ENCODE measurements at places on chromosomes 2 and 18.

DNA sequence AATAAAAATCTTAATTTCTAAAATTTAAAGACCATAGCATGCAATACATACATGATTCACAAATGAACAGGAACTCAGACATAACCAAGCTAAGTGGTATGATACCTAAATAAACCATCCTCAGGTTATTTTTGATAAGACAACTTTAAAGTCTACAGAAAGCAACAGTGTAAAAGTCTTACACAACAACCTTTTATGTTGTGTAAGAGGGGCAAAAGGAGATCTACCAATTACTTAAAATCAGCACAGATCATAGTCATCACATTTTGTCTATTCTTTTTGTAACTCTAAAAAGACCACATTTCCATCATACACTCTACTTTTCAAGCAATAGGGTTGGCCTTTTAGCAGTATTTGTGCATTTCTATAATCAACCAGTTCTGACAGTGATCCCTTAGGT lies 16.3 kb downstream of the SP3 start:
- DNase-seq, result no peak

GRCh38 chr2:99382143-99382542 lies 45.0 kb downstream of the EIF5B start:
- no peak for DNase-seq

- DNase-seq, result no peak
Measured at GRCh38 chr2:42794271-42795046, 2.1 kb upstream of the HAAO start.

GRCh38 chr18:44654573-44654972 lies 26.1 kb upstream of the SETBP1 start:
- DNase-seq, result no peak

GRCh38 chr2:178277741-178278197 lies 83.5 kb downstream of the OSBPL6 start:
- DNase-seq, result no peak

DNA sequence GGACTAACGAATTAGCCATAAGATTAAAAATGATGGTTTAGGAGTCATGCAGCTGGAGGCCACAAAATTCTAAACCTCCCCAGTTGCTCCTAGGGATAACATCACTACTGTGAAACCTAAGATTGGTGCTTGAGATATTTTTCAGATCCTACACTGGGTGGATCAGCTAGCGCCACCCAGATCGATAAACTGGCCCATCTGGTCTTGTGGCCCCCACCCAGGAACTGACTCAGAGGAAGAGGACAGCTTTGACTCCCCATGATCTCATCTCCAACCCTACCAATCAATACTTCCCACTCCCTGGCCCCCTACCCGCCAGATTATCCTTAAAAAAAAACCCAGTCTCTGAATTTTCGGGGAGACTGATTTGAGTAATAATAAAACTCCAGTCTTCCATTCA lies 5.5 kb downstream of the GALNT14 start:
- DNase-seq, result no peak

GRCh38 chr2:18987592-18988073 lies 370.8 kb downstream of the OSR1 start:
- DNase-seq, result no peak

DNA sequence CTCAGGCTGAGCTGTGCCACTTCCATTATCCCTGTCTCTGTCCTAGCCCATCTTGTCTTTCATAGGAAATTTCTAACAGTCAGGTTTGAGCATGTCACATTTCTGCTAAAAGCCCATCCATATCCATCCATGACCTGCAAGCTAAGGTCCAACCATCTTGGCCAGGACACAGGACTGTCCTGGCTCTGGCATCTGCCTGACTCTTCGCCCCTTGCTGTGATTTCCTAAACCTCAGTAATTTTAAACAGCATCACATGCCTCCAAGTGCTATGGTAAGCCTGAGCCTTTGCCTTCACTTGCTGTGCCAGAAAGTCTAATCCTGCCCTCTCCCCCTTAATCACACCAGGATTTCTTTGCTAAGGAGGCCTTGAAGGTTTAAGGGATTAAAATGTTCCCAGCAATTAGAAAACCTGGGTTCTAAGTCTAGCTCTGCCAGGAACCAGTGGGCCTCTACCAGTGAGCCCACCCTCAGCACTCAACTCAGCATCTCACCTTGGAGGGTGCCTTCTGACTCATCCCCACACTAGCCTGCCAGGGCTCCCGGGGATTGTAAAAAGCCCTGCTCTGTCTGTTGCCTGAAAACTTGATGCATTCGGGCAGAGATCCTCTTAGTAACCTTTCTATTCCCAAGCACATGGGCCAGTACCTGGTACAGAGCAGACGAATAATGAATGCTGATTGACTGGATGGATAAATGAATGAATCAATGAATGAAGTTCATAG lies 411.0 kb downstream of the LRATD1 start:
- no peak for DNase-seq

GRCh38 chr2:103008586-103008985 lies 246.8 kb downstream of the TMEM182 start:
- no peak for DNase-seq

- DNase-seq, result no peak
Measured at GRCh38 chr2:239873656-239874635, 151.2 kb downstream of the NDUFA10 start.

DNA sequence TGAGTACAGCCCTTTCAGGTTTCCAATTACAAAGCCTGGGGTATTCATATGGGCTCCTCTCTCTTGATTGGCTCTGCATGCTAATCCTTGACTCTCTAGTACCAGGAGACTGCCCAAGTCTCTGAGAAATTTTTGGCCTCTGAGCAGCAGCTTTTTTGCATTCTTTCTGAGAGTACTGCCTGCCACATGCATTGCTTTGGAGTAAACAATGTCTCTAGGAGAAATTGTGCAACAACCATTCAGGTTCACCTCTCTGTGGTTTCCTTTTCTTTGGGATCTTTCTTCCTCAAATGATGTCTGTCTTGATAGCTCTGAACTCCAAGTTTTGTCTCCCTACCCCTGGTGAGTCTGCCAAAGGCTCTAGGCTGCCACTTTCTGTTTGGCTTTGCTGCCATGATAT lies 115.8 kb upstream of the SETBP1 start:
- no peak for DNase-seq

GRCh38 chr2:74702001-74702715 lies 48.1 kb downstream of the SEMA4F start:
- DNase-seq, result no peak

DNA sequence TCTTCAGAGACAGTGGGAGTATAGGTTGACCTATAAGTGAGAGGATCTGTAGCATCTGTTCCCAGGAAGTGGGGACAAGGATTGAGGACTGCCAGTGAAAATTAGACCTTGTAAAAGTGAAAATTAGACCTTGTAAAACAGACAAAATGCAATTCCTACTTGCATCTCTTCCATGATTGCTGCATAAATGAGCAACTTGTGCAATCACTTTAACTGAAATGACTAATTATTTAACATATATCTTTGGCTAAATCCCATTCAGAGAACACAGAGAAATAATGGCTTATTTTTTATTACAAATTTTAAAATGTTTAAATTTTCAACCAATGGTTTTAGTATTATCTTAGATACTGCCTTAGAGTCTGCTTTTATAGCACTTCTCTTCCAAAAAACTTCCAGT lies 67.2 kb upstream of the NABP1 start:
- no peak for DNase-seq

GRCh38 chr18:26121476-26121875 lies 12.2 kb upstream of the PSMA8 start:
- DNase-seq, result no peak

DNA sequence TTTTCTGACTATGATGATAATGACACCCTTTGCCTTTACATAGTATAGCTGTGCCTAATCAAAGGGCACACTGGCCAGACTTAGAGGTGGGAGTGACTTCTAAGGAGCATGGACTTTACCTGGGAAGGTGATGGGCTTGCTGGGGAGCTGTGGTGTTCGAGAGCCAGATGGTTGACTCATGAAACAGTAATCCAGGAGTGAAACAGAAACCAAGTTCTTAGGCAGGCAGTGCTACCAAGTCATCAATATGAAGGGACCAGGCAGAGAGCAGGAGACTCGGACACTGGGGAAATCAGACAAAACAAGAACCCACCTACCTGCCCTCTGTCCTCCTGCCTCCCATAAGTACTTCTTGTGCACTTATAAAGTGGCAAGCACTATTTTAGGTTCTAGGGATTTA lies 430.4 kb downstream of the DLGAP1 start:
- DNase-seq, result no peak

- no peak for DNase-seq
Measured at GRCh38 chr2:231752061-231752460, 29.0 kb downstream of the PDE6D start.

GRCh38 chr2:8543060-8543382 lies 138.8 kb upstream of the ID2 start:
- DNase-seq, result no peak

DNA sequence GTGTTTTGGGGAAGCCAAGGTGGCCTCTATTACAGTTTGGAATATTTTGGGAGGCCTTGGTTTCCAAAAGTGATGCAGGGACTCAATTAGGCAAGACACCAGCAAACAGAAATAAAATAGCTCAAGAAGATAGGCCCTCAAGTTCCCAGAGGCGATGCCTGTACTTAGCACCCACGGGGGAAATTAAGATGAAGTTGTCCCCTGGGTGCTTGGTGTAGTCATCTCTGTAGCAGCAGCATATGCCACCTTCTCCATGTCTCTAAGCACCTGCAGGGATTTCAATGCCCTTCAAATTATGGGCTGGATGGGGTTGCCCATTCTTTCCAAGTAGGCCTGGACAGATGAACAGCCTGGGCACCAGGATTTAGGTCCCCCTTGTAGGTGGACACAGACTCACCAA lies 185.0 kb downstream of the CTIF start:
- DNase-seq, result no peak

- no peak for DNase-seq
Measured at GRCh38 chr2:201223089-201224073, 37.0 kb upstream of the CASP8 start.

DNA sequence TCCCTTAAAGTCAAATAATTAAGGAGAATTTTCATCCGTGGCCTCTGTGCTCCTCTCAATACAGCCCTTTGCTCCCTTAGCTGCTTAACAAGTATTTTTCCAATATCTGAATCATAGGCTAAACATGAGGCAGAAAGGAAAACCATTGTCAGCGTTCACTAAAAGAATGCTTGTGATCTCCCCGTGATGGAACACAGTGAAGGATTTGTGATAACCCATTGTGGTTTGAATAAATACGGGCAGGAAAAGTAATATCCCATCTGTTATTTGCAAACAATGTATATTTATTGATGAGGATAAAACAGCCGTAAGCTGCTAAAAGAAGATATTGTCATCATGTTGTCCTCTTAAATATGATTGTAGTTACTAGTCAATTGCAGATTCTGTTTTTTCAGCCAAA lies 258.1 kb downstream of the NAPG start:
- no peak for DNase-seq

GRCh38 chr2:85920810-85921545 lies 32.2 kb upstream of the ST3GAL5 start:
- DNase-seq, result no peak

DNA sequence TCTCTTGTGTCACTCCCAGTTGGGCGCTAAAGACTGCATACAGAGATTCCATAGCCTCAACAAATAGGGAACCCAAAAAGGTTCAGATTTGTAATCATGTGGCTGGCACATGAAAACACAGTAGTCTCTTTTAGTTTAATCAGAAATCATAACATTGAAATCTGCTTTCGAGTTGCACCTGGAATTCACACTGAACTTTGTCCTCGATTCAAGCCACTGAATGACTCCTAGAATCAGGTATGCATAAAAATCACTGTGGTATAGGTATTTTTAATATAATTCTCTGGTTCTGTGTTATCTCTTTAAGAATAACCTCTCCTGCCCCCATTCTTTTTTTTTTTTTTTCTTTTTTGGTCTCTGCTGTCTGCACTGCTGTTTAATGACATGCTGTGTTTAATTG lies 150.2 kb downstream of the KCNH7 start:
- no peak for DNase-seq

DNA sequence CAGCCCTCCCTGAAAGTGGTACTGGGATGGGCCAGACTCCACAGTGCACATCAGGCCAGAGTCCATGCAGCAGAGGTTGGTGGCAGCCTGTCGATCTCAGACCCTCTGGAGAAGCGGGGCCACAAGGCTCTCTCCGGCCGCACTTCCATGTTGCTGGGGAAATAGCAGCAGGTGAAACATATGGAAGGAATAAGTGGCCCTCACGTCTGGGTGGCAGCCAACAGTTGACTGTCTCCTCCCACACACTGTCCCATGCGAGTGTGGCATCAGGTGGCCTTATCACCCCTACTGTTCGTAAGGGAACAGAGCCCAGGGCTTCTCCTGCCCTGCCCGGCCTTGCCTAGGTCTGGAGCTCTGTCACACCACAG lies 58.1 kb upstream of the FOSL2 start:
- no peak for DNase-seq

DNA sequence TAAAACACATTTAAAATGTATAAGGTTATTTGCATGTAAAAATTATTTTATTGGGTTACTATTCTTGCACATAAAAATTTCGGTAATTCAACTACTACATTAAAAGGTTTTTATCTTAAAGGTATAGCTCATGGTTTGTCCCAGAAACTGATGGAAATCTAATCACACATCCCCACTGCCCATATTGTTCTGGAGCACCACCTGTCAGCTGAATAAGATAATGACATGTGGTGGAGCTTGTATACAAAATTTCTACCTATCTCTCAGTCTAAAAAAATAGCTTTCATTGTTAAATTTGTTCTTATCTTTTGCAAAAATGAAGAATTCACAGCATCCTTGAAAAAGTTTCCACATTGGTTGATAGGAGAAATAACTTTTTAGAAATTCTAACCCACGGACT lies 18.3 kb downstream of the ERBB4 start:
- DNase-seq, result no peak

DNA sequence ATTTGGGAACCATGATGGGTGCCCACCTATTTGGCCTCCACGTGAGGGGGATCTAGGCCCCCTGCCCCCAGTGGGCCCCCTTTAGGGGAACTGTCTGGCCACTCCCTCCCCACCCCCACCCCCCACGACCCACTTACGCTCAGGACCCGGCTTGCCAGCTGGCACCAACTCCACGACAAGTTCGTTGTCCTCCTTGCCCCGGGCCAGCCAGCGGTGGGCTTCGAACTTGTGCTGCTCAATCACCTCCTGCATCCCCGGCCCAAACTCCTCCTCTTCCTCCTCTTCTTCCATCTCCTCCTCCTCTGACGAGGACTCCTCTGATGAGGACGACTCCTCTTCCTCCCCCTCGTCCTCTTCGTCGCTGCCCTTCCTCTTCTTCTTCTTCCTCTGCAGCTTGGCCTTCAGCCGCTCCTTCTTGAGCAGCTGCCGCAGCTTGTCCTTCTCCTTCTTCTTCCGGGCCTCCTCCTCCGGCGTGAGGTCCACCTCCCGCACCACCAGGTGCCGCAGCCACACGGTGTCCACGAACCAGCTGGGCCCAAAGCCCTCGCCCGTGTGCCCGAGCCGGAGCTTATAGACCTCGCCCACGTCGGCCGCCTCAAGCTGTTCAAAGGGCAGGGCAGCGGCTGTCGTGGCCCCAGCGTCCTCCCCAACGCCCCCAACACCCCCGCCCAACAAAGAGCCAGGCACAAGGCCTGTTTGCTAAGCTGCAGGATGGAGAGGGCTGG lies 96.9 kb downstream of the LOXHD1 start:
- DNase-seq, result no peak

DNA sequence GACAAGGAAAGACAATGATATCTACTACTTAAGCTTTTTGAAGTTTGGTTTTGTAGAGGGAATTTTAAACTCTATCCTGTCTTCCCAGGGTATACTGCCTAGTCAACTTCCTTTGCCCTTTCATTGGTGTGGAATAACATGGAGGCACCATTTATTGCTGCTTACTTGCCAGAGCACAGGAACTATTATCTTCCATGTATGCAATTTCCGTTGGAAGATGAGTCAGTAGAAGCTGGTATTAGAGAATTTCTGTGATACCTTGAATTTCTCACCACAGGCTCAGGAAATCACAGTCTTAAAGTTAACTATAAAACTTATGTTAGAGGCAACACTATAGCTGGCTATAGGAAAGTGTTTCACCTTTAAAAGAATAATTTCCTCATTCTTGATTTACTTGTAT lies 40.9 kb upstream of the RGPD4 start:
- no peak for DNase-seq
